ENCODE measurements at places on chromosomes 11 and 22.

GRCh38 chr11:68211546-68211945 is 1.6 kb downstream of the KMT5B start:
- no peak for DNase-seq

- no peak for DNase-seq
Measured at GRCh38 chr11:122745111-122745510, 89.6 kb downstream of the UBASH3B start.

GRCh38 chr22:28025333-28025732 is 106.3 kb upstream of the PITPNB start:
- no peak for DNase-seq

DNA sequence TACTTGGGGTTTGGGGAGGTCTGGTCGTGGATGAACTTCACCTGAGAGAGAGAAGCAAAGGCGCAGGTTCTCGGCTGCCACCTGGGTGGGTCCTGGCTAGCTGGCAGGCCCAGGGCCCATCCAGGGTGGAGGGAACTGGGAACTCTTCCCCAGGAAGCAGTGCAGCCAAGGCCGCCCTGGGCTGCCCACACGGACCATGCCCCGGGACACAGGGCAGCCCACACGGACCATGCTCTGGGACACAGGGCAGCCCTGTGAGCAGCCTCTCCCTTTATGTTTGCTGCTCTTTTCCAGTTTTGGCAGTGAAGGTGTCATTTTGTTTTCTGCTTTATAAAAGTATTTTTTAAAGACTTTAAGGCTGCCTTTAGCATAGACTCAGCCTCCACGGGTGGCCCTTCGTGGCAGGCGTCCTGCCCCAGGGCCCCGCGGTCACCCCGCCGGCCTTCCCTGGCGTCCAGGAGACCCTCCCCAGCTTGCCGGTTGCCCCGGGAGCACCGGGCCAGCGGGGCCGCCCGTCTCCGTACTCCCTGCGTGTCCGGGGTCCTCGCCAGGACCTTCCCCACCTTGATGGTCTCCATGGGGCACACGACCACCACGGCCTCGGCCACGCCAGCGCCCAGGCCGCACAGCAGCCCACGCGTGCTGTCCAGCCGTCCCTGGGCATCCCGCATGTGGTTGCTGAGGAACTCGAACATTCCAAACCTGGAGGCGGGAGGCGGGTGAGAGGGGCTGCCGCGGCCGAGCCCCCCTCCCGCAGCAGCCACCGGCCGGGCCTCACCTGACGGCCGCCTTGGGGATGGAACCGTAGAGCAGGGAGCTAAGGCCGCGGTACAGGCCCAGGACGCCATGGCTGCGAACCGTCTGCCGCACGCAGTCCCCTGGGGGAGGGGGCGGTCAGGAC is 1.1 kb downstream of the SLC25A1 start:
- DNase-seq, result no peak

GRCh38 chr22:46961591-46962295 is 199.3 kb downstream of the TBC1D22A start:
- DNase-seq, result no peak

GRCh38 chr11:120712014-120712413 is 200.5 kb downstream of the GRIK4 start:
- DNase-seq, result no peak

- no peak for DNase-seq
Measured at GRCh38 chr22:20130319-20130718, 1.3 kb upstream of the ZDHHC8 start.

GRCh38 chr22:19773470-19774040 is 13.0 kb downstream of the TBX1 start:
- DNase-seq, result no peak

- no peak for DNase-seq
Measured at GRCh38 chr11:11444804-11445131, 91.7 kb upstream of the CSNK2A3 start.

DNA sequence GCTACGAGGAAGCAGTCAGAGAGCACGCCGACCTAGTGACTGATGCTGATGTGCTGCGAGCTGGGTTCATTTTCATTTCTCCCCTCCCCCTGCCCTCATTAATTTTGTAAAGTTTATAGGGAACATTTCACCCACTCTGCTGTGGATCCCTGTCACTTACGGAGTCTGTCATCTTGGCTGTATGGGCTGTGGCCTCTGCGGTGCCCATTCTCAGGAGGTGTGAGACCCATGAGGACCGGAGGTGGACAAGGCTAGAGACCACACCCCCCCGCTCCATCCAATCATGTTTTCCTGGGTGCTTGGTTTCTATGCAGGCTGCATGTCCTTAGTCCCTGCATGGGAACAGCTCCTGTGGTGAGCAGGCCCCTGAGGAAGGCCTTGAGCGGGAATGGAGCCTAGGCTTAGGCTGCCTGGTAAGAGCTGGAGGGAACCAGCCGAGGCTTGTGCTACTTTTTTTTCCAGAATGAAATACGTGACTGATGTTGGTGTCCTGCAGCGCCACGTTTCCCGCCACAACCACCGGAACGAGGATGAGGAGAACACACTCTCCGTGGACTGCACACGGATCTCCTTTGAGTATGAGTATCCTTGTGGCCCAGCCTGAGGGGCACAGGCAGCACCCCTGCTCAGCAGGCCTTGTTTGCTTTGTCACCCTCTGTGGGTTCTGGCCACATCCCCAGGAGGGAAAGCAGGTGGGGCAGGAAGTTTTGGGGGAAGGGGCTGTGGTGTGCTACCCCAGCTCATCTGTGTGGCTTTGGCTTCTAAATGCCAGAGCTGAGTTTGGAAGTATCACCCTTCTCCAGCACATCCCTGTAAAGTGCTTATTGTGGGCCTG is 19.1 kb downstream of the CLDN5 start:
- no peak for DNase-seq

GRCh38 chr11:15707971-15708370 is 593.2 kb downstream of the INSC start:
- no peak for DNase-seq

DNA sequence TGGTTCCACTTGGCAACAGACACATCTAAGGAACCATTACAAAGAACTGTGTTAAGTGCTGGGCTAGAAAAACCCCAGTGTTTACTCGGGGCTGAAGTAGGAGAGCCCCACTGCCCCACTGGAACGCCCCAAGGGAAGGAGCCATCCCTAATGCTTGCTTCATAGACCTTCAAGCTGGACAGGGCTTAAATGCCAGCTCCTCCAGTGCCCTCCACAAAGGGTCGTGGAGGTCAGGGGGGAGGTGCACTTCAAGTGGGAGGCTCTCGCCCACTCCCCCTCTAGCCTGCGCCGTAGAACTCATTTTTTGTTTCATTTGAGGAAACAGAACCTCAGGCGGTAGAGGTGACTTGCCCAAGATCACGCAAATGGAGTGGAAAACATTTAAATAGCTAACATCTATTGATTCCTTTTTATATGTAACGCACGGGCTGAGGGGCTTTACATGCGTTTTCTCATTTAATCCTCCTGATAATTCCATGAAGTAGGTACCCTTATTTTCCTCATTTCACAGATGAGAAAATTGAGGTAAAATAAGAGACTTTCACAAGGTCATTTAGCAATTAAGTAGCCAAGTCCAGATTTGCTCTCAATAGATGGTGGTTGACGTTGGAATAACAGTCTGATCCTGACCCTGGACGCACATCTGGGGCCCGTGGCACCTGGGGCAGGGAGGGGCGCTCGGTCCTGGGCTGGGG is 545 bp upstream of the ZDHHC13 start:
- DNase-seq, result no peak

DNA sequence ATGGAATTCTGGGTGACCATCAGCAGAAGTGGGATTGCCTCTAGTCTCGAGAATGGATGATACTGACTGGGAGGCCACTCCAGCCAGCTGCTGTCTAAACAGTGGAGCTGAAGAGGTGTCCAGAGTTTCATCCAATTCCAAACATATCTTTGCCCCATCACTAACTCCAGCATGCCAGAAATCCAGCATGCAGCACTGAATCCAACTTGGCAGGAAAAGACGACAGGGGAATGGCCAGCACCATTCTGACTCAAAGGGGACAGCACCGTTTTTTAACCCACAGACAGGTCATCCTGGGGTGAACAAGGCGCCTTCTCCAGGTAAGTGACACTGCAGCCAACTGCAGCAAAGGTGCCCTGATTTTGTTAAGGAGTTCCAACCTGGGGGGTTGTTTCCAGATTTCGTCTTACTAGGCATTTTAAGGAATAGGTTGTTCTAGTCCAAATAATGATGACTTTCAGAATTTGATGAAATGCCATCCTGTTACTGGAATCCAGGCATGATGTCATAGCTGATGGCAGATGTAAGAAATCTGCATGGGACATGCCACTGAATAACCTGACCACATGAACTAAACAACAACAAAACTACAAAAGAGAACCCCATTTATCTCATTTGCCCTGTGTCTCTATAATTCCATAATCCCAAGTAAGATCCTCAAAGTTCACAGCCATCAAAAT is 32.3 kb downstream of the FEZ1 start:
- DNase-seq, result no peak

- no peak for DNase-seq
Measured at GRCh38 chr11:132535830-132536229, 996.5 kb downstream of the OPCML start.

DNA sequence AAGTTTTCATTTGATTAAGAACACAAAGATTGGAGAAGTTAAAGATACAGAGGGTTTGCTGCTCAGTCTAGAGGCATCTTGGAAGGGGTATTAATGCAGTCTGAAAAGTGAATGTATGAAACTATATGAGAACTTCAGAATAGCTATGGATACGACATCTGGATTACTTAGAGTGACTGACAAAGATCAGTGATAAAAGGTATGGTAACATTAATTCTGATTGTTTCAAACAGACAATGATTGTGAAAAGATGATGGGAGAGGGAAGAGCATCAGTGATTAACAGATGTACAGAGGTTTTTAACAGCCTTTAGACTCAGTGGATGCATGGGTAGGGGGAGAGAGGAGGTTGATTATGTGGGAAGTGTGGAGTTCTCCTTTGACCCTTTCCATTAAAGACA is 919.4 kb upstream of the CNTN5 start:
- DNase-seq, result no peak

DNA sequence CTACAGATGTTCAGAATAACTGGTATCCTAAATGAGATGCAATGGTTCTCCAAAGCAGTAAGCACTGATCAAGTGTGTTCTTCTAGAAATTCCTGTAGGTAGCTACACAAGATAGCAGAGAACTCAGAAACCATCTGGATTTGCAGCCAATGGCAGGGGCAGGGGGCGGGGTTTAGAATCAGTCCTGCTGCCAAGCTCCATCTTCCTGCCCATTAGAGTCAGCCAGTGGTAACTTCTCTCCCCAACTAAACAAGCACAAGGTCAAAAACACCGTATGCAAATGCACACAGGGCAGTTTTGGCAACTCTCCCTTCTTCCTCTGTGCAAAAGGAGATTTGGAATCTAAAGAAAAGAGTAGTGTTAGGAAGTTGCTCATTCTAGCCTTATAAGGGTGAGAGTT is 237.5 kb upstream of the CCDC90B start:
- no peak for DNase-seq

DNA sequence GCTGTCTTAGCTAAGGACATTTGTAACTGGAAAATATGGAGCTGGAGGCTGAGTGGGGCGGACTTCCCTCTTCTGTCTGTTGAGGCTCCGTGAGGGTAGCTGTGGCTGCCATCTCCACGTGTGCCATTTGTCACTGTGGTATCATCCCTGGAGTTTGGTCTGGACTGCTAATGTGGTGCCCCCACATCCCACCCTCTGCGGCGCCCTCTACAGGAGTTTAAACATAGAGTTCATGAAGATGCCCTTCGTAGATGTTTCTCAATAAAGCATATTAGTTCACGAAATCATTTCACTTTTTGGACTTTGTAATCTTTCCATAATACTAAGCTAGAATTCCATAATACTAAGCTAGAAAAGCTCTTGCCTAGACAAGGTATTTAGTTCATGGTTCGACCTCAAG is 52.4 kb downstream of the TECTA start:
- no peak for DNase-seq

- no peak for DNase-seq
Measured at GRCh38 chr11:70230840-70231710, 28.0 kb downstream of the FADD start.

- DNase-seq, result no peak
Measured at GRCh38 chr11:87866951-87867350, 308.3 kb downstream of the RAB38 start.

DNA sequence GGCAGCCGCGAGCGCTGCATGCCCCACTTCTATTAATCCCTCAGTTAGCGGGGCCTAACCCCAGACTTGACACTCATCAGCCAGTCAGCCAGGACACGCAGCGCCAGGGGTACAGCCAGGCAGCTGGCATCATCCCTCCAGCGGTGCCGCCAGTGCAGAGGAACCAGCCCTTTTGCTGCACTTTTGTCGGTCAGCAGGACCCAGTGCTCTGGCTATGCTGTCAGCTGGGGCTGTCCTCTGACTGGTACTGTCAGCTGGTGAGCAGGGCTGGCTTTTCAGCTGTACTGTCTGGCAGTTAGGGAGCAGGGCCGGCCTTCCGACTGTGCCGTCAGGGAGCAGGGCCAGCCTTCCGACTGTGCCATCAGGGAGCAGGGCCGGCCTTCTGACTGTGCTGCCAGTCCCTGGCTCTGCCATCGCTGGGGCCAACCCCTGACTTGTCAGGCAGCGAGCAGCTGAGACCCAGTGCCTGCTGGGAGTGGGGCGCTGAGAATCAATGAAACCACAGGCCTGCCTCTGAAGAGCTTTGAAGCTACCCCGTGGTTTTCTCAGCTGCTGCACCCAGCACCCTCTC is 115.4 kb downstream of the KIAA1671 start:
- no peak for DNase-seq

- DNase-seq, result no peak
Measured at GRCh38 chr11:43649501-43649900, 31.0 kb upstream of the HSD17B12 start.

DNA sequence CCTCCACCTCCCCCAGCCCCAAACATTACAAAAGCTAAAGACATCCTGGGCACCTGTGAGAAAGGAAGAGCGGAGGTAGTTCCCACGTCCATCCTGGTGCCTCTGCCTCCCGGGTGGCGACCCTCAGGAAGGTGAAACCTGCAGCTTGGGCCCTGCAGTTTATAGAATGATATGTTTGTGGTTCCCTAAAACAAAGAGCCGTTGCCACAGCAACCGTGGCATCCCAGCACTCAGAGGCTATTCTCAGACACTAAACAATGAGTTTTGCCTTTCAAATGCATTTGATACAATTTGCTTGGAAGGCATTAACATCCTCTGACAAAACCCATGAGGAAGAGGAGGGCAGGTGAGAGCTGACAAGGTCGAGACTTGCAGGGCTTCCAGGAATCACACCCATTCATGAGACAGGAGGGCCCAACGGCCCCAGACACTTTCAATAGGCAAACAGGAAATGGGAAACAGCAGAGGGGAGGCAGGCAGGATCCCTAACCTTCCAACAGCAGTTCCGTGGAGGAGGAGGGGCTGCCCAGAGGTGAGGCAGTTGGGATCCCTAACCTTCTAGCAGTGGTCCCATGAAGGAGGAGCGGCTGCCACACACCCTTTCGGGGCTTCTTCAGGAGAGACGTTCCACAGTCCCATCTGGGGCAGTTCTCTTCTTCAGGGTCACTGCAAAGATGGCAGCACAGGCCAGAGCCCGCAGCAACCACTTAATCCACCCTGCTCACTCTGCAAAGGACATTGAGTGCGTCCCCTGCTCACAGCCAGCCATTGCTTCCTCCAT is 379.2 kb downstream of the SHANK2 start:
- DNase-seq, result no peak

GRCh38 chr11:64642871-64643255 is 51.8 kb downstream of the SLC22A12 start:
- no peak for DNase-seq

Data from stimulated activated CD4-positive, alpha-beta T cell treated with anti-CD3 and anti-CD28 coated beads, Interleukin-1b, Interleukin-23, amount 100 ng/mL, for 24 hours (primary cell).